Activated naive CD4-positive, alpha-beta T cell (primary cell): ENCODE measurements at places on chromosomes 6 and 20.

DNA sequence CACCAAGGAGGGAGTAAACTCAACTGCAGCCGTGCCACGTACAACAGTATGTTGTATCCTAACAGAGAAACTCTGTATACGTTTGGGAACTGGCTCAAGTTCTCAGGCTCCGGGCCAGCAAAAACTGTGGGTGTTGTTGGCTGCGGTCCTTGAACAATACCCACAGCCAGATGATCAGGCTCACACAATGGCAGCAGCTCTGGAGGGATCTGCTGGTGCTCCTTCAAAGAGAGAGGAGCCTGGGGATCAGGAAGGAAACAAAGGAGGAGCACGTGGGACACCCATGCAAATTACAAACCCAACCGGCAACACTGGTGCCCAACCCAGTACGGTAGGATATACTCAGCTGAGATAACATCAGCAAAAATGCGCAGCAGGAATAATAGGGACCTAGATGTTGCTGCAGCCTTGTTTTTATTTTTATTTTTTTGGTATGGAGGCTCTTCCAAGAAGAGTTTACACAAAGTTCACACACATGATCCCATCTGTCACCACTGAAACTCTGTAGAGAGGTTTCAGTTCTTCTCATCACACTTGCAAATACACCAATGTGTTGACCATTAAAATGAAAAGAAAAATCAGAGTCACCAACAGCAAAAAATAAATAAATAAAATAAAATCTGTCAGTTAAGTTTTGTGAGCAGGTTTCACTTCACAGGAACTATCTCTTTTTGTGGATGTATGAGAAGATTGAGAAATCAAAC is 41.2 kb upstream of the PDE10A start:
- no peak for DNase-seq

DNA sequence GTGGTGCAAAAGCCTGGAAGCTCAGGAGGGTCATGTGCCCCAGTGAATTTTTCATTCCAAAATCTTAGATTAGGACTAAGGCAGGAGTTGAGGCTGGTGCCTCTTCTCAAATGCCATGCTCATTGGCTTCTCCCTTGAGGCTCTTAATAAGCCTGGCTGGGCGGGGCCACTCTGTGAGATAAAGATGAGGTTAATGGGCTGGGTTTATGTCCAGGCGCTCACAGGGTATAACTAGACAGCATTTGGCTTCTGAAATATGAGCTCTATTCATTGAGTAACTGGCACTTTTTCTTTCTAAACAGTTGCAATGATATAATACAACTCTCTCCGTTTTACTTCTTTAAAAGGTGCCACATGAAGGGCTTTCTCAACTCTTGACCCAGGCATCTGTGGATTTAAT is 156.3 kb downstream of the SCML4 start:
- no peak for DNase-seq

GRCh38 chr6:168527451-168528210 is 86.6 kb downstream of the SMOC2 start:
- DNase-seq: no peak

- no peak for DNase-seq
Measured at GRCh38 chr6:168061269-168062210, 17.5 kb downstream of the FRMD1 start.

GRCh38 chr6:169725125-169726048 is 1.1 kb upstream of the PHF10 start:
- DNase-seq: no peak

DNA sequence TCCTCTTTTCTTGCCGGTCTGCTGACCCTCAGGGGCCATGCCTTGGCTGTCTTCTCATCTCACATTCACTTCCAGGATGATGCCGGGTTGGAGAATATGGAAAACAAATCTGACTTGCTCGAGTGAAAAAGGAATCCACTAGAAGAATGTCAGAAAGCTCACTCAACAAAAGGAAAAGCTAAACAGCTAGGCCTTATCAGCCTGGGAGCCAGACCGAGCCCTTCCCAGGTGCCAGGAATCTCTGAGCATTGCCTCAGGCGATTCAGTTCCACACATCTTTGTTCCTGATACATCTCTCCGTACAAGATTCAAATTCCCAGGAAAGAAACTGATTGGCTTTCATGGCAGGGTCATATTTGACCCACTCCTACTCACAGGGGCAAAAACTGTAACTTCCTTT is 9.2 kb upstream of the OSER1 start:
- no peak for DNase-seq

DNA sequence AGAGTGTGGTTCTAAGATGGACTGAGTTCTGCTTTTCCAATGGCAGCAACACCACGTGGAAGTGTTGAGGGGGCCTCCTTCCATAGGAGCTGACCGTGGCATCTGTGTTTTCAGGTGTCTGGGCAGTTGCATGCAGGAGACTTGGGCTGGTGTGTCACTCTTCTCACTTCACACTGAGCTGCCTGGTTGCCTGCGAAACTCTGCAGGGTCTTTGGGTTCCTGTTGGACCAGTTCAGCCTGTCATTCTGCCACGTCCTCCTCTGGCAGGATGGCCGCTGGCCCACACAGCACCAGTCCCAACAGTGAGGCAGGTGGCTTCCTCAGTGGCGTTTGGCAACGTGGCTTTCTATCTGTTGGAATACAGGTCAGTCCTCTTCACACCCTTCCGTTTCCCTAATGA is 16.1 kb upstream of the UNC93A start:
- no peak for DNase-seq

- DNase-seq: no peak
Measured at GRCh38 chr6:3898265-3898994, 49.3 kb downstream of the FAM50B start.

GRCh38 chr6:140043357-140043756 is 668.9 kb upstream of the CITED2 start:
- DNase-seq: no peak

DNA sequence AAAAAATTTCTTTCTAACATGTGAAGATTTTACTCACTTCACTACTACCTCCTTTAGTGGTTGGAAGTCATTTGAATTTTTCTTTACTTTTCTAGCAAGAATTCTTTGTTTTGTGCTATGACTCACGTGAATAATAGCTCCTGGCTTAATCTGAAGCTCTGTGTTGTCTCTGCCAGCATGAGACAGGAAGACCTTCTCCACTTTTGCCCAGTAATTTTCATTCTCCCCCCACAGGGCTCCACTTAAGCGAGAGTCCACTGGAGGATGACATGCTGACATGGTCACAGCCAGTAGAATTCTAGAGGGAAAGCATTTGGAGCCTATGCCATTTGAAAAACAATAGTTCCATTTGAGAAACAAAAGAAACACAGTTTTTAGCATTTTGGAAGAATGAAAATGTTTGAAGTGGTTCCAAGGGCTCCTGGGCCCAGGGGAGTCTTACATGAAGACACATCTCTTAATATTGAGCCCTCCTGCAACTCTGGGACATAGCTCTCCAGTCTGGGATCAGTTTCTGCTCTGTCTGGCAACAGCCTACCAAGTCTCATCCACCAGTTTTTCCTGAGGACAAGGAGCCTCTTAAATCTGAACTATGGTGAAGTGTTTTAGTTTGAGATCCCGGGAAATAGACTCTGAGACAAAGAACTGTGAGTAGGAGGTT is 231.4 kb downstream of the PAX1 start:
- DNase-seq: no peak

DNA sequence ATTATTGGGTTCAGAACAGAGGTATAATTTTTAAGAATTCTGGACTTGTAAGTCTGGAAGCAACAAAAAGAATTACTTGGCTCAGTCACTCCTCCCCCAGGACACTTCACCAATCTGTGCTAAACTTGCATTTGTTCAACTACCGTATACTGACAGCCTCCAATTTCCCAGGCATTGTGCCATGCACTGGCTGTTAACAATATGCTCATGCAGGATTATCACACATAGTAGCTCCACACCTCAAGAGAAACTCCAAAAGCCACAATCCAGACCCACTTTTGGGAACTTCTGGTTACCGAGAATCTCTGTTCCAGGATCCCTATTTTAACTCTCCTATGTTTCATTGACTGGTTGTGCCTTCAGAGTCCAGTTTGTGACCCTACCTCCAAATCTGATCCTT is 7.7 kb downstream of the ADGRF1 start:
- no peak for DNase-seq

DNA sequence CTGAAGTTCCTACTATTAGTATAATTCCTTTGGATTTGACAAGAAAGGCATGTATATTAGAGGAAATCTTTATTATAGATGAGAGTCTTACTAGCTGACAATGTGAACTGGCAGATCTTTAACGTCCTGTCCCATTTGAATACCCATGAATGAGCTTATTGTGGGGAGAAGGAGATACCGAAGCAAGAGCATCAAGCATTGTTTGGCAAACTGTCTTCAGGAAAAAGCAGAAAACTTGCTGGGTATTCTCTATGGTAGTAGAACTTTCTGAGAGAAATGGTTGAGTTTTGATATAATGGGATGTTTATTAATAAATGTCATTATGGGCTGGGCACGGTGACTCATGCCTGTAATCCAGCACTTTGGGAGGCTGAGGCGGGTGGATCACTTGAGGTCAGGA is 18.3 kb downstream of the RSPO3 start:
- no peak for DNase-seq

GRCh38 chr6:139161817-139162284 is 27.0 kb downstream of the HECA start:
- DNase-seq: peak; percentile 34

- no peak for DNase-seq
Measured at GRCh38 chr6:2077826-2078225, 167.6 kb downstream of the GMDS start.

DNA sequence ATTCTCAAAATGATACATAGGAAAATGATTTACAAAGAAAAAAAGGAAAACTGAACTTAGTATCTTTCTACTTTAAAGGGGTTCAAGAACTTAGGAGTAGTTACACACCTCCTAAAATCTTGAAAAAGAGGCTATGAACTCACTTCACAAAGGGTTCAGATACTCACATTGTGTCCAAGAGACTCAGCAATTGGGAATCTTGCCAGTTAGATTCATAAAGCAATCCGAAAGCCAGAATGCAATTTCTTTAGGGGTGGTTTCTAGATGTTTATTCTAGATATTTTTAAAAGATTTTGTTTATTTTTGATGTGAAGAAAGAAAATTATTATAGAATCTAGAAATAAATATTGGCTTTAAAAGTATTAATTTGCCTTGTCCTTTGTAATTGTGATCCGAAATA is 1.7 kb upstream of the MYB start:
- no peak for DNase-seq

DNA sequence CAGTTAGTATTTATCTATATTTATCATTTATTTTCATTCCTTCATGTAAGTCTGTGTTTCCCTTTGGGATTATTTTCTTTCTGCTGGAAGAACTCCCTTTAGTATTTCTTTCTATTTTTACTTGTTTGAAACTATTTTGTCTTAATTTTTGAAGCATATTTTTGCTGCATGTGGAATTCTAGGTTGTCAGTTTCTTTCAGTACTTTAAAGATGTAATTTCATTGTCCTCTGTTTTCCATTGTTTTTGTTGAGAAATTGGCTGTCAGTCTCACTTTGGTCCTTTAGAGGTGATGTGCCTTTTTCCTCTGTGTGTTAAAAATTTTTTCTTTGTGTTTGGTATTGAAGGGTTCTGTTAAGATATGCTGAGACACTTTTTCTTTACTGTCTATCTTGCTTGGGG is 17.1 kb downstream of the RNF182 start:
- DNase-seq: no peak

DNA sequence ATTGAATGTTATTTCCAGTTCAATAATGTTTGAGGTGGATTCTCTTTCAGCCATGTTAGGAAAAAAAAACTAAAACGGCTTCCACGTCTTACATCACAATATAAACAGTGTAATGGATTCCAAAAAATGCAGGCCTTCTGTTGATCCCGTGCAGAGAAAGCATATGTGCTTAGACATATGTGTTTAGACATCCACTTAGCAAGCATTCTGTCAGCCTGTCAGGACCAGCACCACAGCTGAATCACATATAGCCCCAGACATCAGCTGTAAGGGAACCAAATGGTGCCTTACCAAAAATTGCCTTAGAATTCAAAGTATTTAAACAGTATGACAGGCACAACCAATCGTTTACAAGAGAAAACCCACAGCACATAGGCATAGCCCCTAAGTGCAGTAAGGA is 304.9 kb downstream of the EYA4 start:
- DNase-seq: no peak

GRCh38 chr6:66198062-66198624 is 491.1 kb upstream of the EYS start:
- no peak for DNase-seq

- DNase-seq: no peak
Measured at GRCh38 chr6:110359556-110359955, 1.4 kb upstream of the METTL24 start.

DNA sequence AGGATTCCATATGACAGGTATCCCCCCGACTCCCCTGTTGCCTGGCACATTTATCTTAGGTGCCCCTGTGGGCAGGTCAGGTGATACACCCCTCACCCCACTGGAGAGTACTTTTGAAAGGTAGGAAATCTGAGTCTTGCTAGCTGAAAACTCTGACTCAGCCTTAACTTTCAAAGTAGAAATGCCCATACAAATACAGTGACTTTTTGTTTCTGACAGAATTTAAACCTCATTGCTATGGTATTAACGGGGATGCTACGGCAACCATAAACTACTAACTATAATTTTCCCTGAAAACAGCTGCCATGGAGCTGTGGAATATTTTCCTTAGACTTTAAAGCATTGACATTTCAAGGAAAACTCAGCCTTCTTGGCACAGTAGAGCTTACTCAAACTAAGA is 536.0 kb downstream of the RFPL4B start:
- DNase-seq: no peak

GRCh38 chr6:1850121-1850839 is 240.6 kb downstream of the FOXC1 start:
- DNase-seq: no peak

- DNase-seq: no peak
Measured at GRCh38 chr20:61682996-61683681, 382.5 kb downstream of the TAF4 start.

- no peak for DNase-seq
Measured at GRCh38 chr6:11494786-11495564, 42.6 kb upstream of the TMEM170B start.

- no peak for DNase-seq
Measured at GRCh38 chr6:56803594-56803993, 151.3 kb upstream of the BEND6 start.

DNA sequence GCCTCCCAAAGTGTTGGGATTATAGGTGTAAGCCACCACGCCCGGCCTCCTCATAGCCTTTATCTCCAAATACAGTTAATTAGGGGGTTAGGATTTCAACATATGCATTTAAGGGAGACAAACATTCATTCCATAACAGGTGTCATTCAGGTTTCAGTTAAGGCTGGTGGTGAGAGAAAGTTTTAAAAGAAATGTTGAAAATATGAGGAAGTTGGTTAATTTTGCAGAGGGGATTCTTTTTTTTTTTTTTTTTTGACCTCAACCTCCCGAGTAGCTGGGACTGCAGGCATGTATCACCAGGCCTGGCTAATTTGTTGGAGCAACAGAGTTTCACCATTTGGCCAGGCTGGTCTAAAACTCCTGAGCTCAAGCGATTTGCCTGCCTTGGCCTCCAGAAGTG is 12.5 kb upstream of the EBF4 start:
- DNase-seq: no peak

- DNase-seq: no peak
Measured at GRCh38 chr20:2299301-2299700, 3.5 kb downstream of the TGM3 start.

GRCh38 chr6:46989398-46989797 is 52.7 kb downstream of the ADGRF1 start:
- no peak for DNase-seq
